Astrocyte of the cerebellum (primary cell): ENCODE measurements at places on chromosomes 7 and 10.

- no peak for DNase-seq
Measured at GRCh38 chr10:110762849-110763211, 108.9 kb upstream of the PDCD4 start.

DNA sequence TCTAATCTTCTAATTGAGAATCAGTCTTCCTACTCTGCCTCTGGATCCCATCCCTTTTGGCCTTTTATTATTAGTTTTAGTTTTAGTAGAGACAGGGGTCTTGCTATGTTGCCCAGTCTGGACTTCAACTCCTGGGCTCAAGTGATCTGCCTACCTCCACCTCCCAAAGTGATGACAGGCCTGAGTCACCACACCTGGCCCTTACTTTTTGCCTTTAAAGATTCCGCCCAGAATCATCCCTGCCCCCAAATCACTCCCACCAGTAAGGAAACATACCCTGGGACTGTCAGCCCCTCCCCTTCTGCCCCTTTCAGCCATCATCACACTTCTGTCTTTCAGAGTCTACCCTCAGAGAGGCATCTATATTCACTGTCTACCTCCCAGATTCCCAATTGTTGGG, 18.7 kb downstream of the KPNA7 start:
- DNase-seq: no peak

DNA sequence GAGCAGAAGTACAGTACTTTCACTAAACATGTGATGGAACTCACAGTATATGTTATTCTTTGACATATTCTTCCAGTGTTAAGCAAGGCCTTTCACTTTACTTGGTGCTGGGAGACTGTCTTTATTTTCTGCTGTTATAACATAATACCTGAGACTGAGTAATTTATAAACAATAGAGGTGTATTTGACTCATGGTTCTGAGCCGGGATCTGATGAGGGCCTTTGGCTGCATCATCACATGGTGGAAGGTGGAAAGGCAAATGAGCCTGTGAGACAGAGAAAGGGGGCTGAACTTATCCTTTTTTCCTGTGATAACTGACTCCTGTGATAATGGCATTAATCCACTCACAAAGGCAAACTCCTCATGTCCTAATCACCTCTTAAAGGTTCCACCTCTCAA, 1.4 kb downstream of the SUPV3L1 start:
- DNase-seq: no peak

DNA sequence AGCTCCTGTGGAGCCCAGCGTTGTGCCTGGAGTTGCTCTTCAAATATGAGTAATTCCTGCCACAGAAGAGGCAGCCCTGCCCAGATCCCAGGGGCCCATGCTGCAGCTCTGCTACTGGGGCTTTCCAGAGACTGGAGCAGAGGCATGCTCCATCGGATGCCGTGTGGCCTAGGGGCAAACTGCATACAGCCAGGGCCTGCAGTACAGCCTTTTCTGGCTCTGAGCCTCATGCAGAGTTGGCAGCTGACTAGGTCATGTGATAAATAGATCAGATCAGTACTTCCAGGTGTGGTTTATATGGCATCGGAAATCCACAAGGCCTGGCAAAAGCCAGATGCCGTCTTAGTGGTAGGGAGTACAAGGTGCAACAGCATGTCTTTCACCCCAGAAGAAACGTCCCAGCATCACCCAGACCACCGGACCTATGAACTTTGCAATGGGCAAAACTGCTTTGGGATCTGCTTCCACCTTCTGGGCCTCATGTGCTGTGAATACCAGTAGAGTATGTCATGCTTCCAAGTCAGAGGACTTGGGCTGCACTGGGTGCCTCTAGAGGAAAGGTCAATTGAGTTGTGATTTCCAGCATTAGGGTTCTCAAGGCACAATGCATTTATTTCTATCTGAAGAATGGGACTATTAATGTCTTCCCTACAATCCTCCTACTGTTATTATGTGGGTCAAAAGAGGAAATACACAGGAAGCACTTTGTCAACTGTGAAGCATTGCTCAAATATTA, 250.7 kb upstream of the ZNF32 start:
- DNase-seq: no peak

GRCh38 chr10:60803433-60803832, 25.2 kb downstream of the CDK1 start:
- DNase-seq: no peak

DNA sequence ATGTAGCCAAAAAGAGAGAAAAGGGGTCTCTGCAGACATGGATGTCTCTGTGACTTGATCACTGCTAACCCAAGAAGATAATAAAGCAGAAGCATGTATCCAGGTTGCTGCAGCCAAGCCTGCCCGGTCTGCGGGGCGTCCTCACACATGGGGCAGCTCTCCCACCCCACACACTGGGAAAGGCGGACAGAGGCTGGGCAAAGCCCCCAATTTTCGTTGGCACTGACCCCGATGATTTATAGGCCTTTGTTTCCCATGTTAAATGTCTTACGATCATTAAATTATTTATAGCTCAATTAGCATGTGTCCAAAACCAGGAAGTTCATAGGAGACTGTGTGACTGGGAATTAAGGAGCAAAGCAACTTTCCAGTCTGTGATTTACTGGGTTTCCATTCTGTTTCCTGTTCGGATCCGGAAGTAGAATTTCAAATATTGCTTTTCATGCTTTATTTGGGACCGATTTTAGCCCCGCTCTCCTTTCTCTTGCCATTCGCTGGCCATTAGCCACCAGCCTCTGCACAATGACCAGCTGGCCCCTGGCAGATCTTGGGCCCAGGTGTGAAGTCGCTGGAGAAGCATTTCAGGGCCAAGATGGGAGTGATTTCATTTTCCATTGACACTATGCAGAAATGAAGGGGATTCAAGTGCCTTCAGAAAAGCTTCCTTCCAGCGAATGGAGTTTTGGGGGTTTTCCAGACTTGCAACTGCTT, 91.6 kb downstream of the EGFR start:
- DNase-seq: no peak

- no peak for DNase-seq
Measured at GRCh38 chr10:123381224-123381623, 227.0 kb downstream of the BUB3 start.

- no peak for DNase-seq
Measured at GRCh38 chr10:35707642-35708425, 65.7 kb upstream of the FZD8 start.

- no peak for DNase-seq
Measured at GRCh38 chr10:6504296-6504695, 75.8 kb downstream of the PRKCQ start.

GRCh38 chr10:130220251-130221185, 84.3 kb downstream of the GLRX3 start:
- DNase-seq: no peak

- no peak for DNase-seq
Measured at GRCh38 chr7:127802845-127803244, 150.9 kb downstream of the SND1 start.

GRCh38 chr7:78043159-78043558, 244.6 kb downstream of the PHTF2 start:
- no peak for DNase-seq

DNA sequence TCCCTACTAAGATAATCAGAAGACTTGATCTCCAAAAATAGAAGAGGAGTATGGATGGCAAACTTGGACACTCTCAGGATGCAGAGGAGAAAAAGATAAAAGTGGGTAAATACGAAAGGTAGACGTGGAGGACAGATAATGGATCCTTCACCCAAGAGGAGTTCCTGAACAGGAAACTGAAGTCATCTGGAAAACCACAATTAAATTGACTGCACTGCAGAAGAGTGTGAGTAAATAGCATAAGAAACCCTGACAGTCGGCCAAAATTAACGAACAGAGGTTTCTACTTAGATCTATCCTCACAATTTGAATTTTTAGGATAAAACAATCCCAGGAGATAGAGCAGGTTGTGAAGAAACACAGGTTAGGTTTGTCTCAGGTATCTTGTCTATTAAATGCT, 70.5 kb downstream of the SDK1 start:
- peak; percentile 31 for DNase-seq

- DNase-seq: no peak
Measured at GRCh38 chr7:39617005-39617404, 6.4 kb upstream of the RALA start.

- no peak for DNase-seq
Measured at GRCh38 chr10:60394446-60394845, 4.8 kb upstream of the ANK3 start.

- no peak for DNase-seq
Measured at GRCh38 chr10:128431083-128431482, 304.9 kb upstream of the MKI67 start.

DNA sequence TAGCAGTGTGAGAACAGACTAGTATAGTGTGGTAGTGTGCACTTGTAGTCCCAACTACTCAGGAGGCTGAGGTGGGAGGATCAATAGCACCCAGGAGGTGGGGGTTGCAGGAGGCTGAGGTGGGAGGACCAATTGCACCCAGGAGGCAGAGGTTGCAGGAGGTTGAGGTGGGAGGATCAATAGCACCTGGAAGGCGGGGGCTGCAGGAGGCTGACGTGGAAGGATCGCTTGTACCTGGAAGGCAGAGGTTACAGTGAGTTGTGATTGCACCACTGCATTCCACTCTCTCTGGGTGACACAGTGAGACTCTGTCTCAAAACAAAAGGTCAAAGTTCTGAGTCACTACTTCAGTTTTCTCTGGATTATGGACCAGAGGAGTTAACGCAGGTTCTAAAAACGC, 22.6 kb upstream of the DIP2C start:
- no peak for DNase-seq

DNA sequence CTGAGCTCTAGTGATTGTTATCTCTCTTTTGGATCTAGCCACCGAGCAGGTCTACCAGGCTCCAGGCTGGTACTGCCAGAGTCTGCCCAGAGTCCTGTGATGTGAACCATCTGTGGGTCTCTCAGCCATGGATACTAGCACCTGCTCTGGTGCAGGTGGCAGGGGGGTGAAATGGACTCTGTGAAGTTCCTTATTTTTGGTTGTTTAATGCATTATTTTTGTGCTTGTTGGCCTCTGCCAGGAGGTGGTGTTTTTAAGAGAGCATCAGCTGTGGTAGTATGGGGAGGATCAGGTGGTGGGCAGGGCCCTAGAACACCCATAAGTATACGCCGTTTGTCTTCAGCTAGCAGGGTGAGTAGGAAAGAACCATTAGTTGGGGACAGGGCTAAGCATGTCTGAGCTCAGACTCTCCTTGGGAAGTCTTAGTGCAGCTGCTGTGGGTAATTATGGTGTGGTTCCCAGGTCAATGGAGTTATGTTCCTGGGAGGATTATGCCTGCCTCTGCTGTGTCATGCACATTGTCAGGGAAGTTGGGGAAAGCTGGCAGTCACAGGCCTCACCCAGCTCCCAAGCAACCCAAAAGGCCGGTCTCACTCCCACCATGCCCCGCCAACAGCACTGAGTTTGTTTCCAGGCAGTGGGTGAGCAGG, 81.8 kb downstream of the NPSR1 start:
- DNase-seq: no peak

DNA sequence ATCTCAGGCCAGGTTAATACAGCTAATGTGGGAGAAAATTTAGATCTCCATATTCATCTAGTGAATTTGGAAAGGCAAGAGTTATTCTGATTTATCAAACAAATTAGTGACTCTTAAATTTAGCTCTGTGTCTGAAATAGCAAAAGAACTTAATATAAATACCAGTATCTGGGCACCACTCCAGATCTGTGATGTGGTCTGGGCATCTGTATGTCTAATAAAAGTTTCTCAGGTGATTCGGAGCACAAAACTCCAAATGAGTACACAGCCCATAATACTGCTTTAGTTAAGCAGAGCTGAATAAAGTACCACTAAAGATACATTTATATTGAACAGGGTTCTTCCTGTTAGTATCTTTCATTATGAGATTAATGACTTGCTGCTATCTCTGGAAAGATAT, 261.4 kb downstream of the BAMBI start:
- peak; percentile 48 for DNase-seq

DNA sequence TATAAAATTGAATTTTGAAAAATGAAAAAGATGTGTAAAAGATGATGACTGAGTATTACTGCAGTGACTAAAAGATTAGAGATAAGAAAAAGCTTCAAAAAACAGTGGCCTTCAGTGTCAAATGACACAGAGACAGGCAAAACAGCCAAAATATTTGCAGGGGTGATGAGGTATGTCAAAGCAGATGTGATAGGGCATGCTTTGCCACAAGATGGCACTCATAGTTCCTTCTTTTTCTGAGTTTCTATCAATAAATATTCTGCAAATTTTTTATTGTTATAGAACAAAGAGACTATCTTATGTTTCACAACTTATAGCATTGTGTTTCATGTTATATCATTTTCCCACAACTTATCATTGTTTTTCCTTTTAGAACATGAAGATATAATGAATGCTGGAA, 344.1 kb upstream of the HPS1 start:
- DNase-seq: no peak

DNA sequence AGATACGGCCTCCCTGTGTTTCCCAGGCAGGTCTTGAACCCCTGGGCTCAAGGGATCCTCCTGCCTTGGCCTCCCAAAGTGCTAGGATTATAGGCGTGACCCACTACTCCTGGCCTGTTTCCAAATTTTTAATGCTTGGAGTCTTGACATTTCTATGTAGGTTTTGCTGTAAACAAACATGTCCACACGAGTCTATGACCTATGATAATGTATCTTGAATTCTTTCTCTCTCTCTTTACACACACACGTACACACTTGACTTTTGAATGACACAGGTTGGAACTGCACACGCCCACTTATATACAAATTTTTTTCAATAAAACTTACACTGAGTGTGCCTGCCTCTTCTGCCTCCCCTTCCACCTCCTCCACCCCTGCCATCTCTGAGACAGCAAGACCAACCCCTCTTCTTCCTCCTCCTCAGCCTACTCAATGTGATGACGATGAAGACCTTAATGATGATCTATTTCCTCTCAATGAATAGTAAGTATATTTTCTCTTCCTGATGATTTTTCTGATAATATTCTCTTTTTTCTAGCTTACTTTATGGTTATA, 44.1 kb upstream of the LAMB1 start:
- DNase-seq: no peak

GRCh38 chr7:28981161-28981465, 23.0 kb upstream of the TRIL start:
- DNase-seq: no peak

DNA sequence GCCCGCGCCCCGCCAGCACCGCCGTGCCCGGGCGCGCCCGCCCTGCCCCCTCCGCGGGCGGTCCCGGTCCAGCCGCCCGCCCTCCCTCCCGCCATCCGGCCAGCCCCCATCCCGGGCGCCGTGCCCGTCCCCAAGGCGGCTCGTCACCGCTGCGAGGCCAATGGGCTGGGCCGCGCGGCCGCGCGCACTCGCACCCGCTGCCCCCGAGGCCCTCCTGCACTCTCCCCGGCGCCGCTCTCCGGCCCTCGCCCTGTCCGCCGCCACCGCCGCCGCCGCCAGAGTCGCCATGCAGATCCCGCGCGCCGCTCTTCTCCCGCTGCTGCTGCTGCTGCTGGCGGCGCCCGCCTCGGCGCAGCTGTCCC, at the start of gene HTRA1:
HTRA1 (plus strand) TSS at position 187 of the 362 bp plus-strand sequence; CDS start at position 287, 100 bp downstream.
- DNase-seq: no peak

DNA sequence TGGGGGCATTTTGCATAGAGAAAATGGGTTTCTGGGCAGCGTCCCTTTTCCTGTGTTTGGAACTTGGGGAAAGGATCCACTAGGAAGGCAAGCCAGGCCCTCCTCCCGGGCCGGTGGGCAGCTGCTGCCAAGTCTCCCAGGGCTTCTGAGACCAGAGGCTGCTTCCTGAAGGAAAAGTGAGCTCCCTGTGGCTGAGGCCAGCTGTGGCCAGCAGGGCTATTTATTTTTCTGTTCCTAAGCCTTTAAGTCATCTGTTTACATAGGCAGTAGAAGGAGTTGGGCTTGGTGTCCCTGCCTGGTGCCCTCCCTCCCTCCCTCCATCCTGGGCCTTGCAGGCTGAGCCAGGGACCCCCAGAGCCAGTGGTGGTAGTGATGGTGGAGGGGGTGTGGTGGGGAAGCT, 70.5 kb upstream of the COL13A1 start:
- DNase-seq: peak; percentile 73
